ENCODE measurements at places on chromosomes 5 and 9. TPM values are rescaled to one million over a fixed set of nuclear protein-coding genes. Genes with fewer than 3 reads are reported as not detected.

- DNase-seq = no peak
Observed at GRCh38 chr5:133663397-133664054, 51.2 kb upstream of the FSTL4 start.

GRCh38 chr5:43371821-43372220, 40.4 kb downstream of the CCL28 start:
- DNase-seq = no peak

DNA sequence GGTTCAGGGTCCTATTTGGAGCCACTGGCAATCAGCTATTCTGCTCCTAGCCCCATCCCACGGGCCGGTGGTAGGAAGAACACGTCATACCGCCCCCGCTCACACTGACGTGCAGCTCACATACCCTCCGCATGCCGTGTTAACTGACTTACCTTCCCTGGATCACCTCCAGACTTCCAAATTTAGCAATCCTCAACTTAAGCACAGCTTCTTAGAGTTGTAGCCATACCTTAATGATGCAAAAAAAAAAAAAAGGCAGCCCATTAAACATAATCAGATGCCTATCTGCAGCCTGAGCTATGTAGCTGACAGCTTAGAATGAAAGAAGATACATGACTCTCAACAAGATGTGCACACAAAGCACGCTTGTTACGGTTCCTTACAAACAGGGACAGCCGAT, 93.0 kb downstream of the IRX2 start:
- DNase-seq = no peak

DNA sequence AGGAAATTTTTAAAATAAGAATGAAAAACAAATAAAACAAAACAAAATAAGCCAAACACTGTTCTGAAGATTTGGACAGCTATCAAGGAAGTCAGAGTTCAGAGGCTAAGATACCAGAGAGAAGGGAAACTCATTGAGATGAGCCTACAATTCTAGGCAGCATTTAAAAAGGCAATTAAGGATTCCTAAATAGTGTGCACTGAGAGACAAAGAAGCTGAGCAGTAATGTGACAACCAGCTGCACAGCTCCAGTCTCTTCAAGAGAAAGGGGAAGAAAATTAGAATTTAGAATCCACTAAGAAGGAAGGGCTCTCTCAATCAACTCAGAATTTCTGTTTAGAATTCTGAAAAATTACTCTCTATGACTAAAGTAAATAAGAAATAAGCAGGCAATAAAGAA, 246.7 kb upstream of the COX7C start:
- no peak for DNase-seq

DNA sequence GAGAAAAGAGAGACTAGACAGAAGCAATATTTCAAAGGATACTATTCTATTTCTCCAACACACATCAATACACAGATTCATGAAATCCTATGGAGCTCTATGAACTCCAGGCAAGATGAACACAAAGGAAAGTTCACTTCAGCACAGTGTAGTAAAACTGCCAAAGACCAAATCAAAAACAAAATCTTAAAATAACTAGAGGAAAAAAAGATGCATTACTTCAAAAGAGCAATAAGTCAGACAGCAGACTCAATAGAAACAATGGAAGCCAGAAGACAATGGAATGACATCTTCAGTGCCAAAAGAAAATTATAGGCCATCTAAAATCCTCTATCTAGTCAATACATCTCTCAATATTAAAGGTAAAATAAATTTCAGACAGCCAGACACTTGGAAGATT, 205.3 kb upstream of the TBC1D2 start:
- DNase-seq = no peak

DNA sequence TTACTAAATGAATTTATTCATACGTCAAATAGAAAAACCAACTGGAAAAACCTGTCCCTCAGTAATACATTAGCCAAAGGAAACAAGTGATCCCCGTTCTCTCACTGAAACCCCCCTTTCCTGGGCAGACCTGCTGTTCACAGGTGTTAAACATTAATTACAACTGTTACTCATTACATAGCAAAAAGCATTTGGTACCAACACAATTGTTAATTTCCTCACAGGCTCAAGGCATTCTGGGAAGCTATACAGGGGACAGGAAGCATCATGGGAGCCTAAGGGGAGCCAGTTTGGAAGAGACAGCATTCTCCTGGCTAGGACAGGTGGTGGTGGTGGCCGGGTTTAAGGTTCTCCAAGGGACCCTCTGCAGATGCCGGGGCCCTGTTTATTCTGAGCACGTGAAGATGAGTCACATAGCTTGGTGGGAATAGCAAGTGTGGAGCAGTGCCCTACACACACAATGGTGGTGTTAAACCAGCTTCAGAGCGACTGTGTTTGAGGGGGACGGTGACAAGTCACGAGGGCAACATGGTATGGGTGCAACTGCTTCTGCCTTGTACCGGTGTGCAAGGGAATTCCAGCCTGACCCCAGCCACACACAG, 62.6 kb upstream of the SLC25A51 start:
- peak; percentile 88 for DNase-seq

- DNase-seq = no peak
Observed at GRCh38 chr9:104921067-104921741, 6.8 kb downstream of the ABCA1 start.

DNA sequence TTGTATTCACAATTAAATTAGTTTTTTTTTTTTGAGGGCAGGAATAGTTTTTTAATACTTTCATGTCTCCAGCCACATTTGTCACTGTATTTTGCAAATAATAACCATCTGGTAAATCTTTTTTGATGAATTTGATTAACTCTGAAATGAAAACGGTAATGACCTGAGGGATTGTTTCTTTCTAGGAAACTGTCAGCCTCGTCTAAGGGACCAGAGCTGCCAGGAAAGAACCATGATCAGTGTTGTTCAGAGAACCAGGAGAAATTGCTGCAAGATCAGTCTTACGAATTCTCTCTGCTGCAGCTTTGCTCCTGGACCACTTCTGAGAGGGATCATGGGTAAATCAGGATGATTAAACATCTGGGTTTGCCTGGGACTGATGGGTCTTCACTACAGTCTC, 114.5 kb upstream of the TAF11L2 start:
- DNase-seq = no peak

DNA sequence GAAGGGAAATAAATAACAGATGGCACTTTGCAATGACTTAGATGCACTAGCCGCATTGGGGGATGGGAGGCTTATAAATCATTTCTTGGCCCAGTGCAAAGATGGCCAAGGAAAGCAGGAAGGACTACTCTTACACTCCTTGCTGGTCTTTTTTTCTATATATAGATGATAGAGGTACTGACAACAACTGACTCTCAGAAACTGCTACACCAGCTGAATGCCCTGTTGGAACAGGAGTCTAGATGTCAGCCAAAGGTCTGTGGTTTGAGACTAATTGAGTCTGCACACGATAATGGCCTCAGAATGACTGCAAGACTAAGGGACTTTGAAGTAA, 1.7 kb downstream of the CCNG1 start:
- no peak for DNase-seq

- no peak for DNase-seq
Observed at GRCh38 chr5:107578051-107578635, 92.6 kb downstream of the EFNA5 start.

DNA sequence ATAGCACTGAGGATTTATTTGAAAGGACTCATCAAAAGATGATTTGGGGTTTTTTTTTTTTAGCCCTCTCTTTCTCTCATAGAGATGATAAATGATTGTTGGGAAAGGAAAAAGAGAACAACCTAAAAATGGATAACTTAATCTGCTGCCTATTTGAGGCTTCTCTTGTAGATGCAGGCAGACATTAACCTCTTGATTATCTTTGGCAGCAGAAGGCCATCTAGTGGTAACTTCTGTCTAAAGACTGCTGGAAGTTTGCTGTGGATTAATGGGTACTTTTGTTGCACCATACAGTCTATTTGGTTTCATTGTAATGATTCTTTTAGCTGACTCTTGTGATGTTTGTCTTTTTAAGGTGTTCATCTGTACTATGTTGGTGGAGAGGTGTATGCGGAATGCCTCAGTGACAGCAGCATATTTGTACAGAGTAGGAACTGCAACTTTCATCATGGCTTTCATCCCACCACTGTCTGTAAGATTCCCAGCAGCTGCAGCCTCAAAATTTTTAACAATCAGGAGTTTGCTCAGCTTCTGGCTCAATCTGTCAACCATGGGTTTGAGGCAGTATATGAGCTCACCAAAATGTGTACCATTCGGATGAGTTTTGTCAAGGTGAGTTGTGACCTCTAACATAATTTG, 18.8 kb downstream of the SMIM32 start:
- peak; percentile 19 for DNase-seq

DNA sequence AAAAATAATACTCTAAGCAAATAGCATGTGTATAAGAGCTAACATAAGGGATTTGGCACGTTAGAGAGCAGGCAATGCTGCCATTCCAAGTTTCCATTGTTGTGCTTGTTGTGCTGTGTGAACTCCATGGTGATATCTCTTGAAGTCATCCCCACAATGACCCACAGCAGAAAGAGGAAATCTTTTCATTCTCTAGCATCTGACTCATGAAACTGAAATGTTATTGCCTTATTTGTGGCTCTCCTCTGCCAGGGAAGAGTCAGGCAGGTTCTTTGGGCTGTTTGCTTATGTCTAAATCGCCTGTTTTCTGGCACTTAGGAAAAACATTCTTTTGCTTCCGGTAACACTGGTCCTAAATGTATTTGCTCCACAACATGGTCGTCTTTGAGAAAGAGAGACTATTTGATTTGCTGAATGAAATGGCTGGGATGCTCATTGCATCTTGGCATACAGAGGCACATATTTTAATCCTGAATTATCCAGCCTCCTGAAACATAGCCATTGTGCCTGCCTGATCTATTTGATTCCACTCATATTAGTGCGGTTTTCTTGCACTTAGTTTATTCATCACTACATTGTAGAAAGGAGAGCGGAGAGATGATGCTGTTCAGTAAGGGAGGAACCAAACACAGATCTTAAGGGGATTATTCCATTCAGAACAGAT, 188.8 kb downstream of the CSNK1G3 start:
- no peak for DNase-seq

GRCh38 chr5:95794070-95794516, 28.4 kb downstream of the GLRX start:
- DNase-seq = no peak

DNA sequence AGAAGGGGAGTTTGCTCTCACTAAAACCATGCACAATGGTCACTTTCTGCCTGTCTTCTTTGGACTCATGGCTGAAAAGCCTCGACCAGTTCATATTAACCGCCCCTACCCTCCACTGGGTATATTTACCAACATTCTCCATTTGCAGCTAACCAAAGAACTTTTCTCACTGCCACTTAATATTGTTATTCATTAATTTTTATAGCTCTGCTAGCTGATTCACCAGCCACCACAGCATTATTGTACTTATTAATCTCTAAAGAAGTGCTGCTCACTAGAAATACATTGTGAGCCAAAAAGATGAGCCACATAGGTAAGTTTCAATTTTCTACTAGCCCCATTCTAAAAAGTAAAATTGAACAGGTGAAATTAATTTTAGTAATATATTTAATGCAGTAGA, 33.4 kb upstream of the SMIM32 start:
- no peak for DNase-seq

ESM1 gene
- polyA plus RNA-seq = 10.8 TPM

PTGES gene
- polyA plus RNA-seq = 4.0 TPM

SLC35A4 gene
- polyA plus RNA-seq = 83.5 TPM

ST8SIA4 gene
- polyA plus RNA-seq = 7.2 TPM

INPP5E gene
- polyA plus RNA-seq = 11.6 TPM

SLCO4C1 gene
- polyA plus RNA-seq = 29.1 TPM

All from renal cortex interstitium (tissue), 15 donors.